Left renal cortex interstitium (tissue), 4 donors: ENCODE measurements at places on chromosomes 1 and 21. TPM values are rescaled to one million over a fixed set of nuclear protein-coding genes. Genes with fewer than 3 reads are reported as not detected.

ZMPSTE24 gene
- 55.3 TPM for polyA plus RNA-seq

DNA sequence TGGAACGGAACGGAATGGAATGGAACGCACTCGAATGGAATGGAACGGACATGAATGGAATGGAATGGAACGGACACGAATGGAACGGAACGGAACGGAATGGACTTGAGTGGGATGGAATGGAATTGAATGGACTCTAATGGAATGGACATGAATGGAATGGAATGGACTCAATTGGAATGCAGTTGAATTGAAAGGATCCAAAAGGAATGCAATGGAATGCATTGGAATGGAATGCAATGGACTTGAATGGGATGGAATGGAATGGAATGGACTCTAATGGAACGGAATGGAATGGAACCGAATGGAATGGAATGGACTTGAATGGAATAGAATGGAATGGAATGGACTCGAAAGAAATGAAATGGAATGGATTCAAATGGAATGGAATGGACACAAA, 102.4 kb upstream of the OR4F16 start:
- DNase-seq: no peak

CR1L gene
- polyA plus RNA-seq: 0.32 TPM

GRCh38 chr1:236316437-236316836, 34.7 kb upstream of the ERO1B start:
- no peak for DNase-seq

VANGL2 gene
- polyA plus RNA-seq: 43.9 TPM

DNA sequence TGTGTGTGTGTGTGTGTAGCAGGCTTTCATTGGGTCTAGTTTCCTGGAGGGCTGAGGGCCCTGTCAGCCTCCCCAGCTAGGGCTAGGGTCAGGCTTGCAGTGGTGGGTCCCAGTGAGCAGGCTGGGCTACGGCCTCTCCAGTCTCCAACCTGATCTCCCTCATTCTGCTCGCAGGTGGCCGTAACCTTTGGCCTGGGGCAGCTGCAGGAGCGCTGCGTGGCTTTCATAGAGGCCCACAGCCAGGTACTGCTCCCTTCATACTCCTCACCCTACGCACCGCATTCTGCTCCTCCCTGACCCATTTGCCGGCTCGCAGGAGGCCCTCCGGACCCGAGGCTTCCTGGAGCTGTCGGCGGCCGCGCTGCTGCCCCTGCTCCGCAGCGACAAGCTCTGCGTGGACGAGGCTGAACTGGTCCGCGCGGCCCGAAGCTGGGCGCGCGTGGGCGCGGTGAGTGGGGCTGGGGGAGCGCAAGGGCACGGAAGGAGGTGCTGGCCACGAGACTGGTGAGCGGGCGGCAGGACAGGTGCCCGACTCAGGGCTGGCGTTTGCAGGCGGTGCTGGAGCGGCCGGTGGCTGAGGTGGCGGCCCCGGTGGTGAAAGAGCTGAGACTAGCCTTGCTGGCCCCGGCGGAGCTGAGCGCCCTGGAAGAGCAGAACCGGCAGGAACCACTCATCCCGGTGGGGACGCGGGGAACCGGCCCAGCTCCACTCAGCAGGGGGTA, 4.7 kb downstream of the BTBD19 start:
- no peak for DNase-seq

TTC39A gene
- 10.2 TPM for polyA plus RNA-seq

DNA sequence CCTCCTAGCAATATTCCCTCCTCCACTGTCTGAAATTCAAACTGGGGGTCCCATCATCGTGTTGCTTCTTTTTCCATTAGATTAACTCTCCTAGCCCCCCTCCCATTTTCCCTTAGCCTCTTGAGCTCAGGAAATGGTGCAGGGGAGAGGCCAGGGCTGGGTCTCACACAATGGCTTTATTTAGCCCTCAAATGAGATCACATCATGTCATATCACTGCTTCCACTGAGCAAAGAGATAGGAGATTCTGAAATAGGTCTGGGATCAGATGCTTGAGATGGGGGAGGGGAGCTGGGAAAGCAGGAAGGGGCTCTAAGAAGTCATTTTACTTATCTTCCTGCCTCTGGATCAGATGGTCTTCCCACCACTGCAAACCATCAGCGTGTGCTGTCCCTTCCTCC, 17.8 kb upstream of the ARHGEF2 start:
- DNase-seq: no peak

DNA sequence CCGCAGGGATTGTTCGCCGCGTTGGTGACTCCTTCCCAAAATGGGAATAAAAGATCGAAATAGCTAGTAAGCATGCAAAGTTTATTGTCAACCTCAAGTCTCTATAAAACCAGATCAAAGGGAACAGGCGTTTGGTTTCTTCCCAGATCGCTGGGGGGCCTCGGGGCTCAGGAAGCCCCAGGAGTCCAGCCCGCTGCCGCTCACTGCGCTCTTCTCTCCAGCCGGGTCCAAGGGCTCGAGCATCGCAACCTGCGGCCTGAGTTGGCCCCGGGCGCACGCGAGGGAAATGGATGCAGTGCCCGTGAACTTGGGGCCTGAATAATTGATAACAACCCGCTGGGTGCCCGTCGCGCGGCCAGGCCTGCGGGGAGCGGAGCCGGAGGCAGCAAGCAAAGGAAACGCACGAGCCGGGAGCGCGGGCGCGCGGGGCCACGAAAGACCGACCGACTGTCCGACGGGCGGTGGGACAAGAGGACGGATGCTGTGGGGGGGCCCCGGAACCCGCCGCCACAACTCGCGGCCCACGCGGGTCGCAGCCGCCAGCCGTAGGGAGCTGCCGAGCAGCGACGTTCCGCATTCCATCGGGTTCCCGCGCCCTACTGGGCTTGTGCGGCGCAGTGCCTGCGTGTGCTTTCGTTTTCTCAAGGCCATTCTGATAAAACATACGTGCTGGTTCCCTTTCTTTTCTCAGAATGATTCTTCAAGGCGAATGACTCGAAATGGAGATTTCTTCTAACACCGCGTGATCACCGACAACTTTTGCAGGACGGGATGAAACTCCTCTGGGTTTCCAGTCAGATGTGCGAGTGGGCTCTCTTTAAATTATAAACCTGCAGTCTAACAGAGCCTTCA, 14.0 kb upstream of the ALX3 start:
- no peak for DNase-seq

DNA sequence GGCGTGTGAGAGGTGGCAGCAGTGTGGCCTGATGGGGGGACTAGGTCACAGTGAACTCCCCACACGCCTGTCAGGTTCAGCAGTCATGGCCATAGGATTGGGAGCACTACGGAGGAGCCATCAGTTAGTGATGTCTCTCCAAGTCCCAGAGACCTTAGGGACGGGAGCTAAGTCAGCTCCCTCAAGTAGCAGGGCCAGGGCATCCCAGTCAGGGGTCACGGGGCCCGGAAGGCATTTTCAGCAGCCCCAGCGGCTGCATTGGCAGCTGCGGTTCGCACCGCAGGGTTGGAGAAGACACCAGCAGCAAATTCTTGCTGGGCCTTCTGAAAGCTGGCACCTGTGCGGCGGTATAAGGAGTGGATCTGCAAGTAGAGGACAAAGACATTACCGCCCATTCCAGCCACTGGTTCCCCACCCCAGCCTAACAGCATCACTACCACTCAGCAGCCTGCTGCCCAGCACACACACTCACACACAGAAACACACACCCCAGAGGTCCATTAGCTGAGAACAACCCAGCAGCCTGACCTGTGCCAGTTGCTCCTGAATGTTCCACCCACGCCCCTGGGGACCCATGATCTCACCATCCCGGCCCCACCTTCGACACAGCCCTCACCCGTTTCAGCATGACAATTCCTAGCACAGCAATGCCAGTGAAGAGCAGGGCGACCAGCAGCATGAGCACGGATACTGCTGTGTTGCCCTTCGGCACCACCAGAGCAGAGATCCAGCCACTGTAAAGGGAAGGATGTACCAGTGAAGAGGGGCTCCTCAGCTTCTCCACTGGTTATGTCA, 972 bp upstream of the ENTREP3 start:
- DNase-seq: no peak

BLZF1 gene
- 32.2 TPM for polyA plus RNA-seq

YY1AP1 gene
- polyA plus RNA-seq: 81.6 TPM
